ENCODE measurements at places on chromosomes 11 and 22.

DNA sequence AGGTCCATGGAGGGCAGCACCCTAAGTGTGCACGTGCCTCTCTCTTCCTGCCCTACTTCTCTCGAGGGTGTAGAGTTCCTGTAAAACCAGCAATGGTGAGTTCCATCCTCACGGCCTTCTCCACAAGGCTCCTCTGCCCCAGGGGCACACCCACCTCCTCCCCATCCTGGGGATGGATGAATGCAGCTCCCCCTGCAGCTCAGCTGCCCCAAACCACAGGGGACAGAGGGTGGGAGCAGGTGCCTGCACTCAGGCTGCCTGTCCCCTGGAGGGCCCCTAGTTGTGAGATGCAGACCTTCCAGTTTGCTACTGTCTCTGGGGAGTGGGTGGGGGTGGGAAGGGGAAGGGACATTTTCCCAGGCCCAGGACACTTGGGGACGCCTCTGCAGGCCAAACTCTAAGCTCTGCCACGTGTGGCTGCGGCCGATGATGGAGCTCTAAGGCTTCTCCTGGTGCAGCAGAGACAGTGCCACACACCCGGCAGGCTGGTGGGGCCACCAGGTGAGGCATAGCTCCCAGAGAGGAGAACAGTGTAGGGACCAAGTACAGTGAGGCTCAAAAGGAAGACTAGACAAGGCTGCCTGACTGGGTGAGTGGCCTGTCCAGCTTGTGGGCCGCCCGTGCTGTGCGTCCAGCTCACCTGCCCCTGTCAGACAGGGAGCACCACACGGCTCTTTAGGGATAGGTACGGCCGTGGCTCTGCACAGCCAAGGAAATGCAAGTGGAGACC, 540.9 kb downstream of the TBC1D22A start:
- DNase-seq = no peak

- no peak for DNase-seq
Observed at GRCh38 chr11:1310772-1311468, 1.5 kb upstream of the TOLLIP start.

- DNase-seq = peak; percentile 90
Observed at GRCh38 chr22:50146439-50147238, 23.9 kb upstream of the PANX2 start.

- DNase-seq = no peak
Observed at GRCh38 chr11:8759634-8760033, 77.0 kb downstream of the RPL27A start.

GRCh38 chr11:18720091-18720807, 5.7 kb downstream of the IGSF22 start:
- DNase-seq = peak; percentile 82

GRCh38 chr11:119339589-119340334, 921 bp downstream of the C1QTNF5 start:
- DNase-seq = peak; percentile 74

DNA sequence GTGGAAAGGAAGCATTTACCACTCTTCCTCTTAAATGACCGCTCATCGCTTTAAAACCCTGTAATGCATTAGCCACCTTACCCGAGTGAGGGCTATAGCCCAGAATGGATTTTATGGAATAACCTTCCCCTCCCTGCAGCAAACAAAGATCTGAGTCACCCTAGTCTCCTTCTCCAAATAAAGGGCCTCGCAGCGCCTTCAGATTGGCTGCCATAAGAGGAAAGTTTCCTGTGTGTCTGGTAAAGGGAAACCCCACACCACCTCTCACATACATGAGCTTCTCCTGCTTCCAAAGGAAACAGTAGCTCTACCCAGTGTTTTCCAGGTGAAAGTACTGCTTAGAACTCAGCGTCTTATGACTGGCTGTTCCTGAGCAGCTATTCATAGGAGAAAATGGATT, 47.8 kb downstream of the PPP2R1B start:
- DNase-seq = no peak

DNA sequence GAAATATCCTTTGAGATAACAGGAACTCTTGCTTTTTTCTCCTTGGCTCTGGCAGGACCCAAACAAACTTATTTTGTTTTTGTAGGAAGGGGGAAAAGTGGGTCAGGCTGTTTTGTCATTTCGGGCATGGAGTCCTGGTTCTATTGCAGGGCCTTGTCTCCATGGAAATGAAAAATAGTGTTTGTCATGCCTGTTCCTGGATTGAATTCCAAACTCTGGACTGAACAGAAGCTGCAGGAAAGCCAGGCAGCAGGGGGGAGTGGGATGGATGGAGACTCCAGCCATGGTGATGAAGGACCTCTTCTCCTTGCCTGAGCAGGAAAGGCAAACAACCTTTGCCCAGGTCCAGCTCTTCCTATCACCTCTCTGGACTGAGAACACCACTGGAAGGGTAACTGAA, 87.0 kb downstream of the SCN3B start:
- no peak for DNase-seq

GRCh38 chr11:71551711-71552110, 3.5 kb downstream of the KRTAP5-9 start:
- no peak for DNase-seq

Measured in small intestine (tissue), 16 donors.